ENCODE measurements at places on chromosomes 7 and 10.

- no peak for DNase-seq
Measured at GRCh38 chr10:59125666-59126065, 50.8 kb upstream of the PHYHIPL start.

DNA sequence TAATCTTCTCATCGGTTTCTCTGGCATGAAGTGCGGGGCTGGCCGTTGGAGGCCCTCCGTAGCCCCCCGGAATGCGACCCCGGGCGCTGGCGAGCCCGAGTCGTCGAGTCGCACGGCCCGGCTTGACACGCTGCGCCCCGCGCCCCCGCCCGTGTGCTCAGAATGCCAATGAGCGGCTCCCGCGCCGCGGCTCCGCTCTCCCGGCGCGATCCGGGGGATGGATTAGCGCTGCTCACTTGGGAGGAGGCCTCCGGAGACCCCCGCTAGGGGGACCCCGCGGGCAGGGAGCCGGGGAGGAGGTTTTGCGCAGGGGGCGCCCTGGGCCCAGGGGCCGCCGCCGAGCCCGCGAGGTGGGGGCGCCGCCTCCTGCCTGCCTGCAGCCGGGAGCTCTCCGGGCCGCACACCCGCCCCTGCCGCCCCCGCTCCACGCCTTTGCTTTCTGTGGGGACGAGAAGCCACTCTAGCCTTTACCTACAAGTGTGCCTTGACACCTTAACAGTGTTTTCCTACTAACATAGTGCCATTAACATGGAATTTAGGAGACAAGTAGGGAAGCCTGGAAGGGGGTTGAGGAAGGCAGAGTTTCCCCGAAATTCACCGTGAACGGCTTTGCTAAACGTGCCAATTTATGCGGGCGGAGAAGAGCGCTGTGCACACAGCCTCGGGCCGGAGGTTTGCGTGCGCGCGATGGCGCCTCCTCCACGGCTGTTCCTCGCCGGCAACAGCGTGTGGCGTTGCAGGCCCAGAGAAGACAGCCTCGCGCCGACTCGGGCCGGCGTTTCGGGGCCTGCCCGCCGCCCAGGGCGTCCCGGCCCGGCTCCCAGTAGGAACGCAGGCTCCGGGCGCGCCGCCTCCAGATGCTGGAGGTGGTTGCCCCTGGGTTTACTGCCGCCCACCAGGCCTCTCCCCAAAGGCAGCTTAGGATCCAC, 7.1 kb downstream of the SHH start:
- DNase-seq, result no peak

DNA sequence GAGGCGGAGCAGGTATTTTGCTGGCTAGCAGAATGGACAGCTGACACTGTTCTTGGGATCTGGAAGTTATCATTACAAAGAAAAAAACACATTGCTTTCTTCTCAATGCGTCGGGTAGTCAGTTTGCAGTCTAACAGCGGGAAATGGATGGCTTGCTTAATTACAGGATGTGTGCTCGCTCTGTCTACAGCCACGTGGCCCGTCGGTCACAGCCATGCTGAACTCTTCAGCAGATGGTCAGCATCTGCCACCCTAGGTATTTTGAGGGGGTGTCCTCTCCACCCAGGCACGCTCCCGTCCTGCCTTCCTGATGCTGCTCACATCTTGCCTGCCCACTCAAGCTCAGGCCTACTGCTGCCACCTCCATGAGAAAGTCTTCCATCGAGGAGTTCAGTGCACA, 20.4 kb upstream of the INMT start:
- DNase-seq, result no peak

- no peak for DNase-seq
Measured at GRCh38 chr10:6023661-6024333, 38.4 kb downstream of the IL2RA start.

DNA sequence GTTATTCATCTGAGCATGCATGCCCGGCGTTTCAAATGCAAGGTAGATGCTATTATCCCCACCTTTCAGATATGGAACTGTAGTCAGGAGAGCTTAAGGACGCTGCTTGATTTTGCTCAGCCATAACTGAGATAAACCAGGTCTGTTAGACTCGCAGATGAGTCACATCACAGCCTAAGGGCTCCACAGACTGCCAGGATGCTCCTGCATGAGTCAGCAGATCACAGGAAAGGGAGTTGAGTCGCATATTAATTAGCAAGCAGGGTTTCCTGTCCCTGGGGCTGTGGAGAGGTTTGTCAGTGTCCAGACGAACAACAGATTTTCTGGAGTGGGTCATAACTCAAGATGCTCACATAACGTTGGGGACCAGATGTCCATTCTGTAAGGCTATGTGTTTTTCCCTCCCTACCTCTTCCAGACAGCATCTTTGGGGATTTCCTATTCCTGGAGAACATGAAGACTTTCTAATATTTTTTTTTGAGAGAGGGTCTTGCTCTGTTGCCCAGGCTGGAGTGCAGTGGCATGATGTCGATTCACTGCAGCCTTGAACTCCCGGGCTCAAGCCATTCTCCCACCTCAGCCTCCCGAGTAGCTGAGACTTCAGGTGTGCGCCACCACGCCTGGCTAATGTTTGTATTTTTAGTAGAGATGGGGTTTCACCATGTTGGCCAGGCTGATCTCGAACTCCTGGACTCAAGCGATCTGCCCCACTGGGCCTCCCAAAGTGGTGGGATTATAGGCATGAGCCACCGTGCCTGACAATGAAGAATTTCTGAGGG, 36.7 kb downstream of the PFKFB3 start:
- DNase-seq, result peak; percentile 92

DNA sequence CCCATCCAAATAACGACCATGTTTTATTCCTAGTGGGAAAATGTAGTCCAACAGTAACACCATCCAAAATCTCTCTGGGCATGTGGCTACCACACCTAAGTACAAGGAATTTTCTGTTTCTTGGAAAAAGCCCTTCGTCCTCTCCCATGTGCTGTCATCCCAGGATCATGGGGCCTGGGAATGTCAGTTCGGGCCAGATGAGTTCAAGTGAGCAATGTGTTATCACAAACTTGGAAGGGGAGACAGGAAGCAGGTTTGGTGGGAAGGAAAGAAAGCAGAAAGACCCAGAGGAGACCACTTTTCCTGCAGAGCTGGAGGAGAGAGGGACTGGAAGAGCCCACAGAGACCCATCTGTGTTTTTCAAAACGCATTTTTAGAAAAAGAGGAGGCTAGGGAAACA, 110.8 kb downstream of the PLXNA4 start:
- DNase-seq, result no peak

DNA sequence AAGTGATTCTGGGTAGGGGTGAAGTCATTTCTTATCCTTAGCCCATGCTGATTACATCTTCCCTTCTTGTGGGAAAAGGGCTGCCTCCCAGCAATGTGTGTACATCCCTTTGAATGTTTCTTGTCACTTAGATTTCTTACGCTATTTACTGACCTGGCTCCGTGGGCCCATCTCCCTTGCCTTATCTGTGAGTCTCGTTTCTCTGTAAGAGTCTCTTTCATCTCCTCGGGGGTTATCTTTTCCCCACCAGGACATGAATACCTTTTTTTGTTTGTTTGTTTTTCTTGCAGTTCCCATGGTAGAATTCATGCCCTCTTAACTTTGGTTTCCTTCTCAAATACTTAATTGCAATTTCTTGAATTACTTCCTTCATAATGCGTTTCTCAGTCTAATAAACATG, 107.7 kb downstream of the BAMBI start:
- no peak for DNase-seq

DNA sequence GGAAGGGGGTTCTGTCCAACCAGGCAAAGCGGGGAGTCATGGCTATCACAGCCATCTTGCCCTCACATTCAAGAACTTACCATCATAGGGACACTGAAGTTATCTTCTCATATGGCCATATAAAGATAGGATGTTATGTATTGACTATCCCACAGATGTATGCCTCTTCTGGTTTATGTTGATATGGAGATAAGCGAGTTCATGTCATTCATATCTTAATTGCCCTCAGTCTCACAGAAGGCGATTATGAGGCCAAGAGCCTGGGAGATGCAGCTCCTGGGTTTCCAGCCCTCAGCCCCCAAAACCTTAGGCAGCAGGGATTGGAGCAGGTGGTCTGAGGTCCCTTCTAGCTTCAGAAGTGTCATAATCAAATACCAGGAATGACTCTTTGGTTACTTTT, 8.5 kb upstream of the ANKRD61 start:
- DNase-seq, result no peak

DNA sequence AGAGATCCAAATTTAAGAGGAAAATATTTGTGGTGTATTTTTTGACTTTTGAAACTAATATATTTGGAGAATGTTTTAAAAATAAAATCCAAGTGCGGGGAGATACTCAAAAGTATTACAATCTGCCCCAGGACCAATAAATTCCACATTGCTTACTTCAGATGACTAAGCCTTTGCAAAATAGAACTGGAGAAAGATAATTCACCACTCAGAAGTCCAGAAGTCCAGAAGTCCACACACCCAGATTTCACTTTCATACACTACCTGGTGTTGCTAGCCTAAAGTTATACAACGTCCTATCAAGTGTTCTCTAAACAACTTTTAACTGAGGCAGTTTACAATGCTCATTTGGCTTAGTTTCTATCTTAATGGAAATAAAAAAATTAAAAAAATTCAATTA, 487.0 kb upstream of the SEMA3D start:
- DNase-seq, result no peak

DNA sequence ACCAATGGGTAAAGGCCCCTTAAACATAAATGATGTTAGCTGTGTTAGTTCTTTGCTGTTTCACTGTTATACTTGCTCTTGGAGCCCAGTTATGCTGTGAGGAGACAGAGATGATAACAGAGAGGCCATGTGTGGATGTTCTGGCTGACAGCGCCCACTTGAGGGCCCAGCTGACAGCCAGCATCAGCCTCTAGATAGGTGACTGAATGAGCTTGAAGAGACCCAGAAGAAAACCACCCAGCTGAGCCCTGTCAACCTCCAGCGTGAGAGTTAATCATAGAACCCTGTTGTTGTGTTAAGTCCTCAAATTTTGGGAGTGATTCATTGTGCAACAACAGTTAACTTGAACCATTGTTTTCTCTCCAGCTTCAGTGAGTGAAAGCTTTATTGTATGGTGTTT, 91.7 kb downstream of the GLRX3 start:
- no peak for DNase-seq

GRCh38 chr7:129947049-129947448, 5.7 kb downstream of the UBE2H start:
- DNase-seq, result no peak

DNA sequence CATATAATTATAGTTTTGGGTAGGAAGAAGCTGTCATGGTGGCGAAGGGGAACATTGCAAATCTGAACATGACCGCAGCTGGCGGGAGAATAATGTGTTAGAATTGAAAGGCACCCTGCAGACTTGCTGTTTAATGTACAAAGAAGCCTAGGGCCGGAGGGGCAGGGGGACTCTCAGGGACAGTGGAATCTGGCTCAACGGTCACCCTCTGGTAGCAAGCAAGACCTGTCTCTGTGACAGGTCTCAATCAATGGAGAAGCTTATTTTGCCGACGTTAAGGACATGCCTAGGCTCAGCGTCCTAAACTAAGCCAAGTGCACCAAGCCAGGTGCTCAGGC, 177.3 kb downstream of the NSUN6 start:
- no peak for DNase-seq

DNA sequence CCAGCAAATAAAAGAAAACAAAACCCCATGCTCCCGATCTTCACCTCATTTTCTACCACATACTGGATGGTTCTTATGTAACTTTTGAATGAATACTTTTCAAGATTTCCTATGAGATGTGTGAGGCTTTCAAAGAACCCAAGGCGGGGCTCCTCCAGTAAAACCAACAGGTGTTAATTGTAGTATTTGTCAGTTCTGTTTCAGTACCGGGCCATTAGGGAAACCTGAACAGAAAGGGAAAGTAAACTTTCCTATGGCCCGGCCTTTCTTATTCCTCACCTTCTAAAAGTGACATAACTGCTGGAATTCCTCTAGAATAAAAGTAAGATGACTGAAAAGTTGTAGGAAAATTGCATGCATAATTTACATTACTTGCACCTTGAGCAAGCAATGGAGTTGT, 672.9 kb downstream of the MAGI2 start:
- DNase-seq, result no peak

- no peak for DNase-seq
Measured at GRCh38 chr10:69826094-69826493, 24.4 kb downstream of the COL13A1 start.

DNA sequence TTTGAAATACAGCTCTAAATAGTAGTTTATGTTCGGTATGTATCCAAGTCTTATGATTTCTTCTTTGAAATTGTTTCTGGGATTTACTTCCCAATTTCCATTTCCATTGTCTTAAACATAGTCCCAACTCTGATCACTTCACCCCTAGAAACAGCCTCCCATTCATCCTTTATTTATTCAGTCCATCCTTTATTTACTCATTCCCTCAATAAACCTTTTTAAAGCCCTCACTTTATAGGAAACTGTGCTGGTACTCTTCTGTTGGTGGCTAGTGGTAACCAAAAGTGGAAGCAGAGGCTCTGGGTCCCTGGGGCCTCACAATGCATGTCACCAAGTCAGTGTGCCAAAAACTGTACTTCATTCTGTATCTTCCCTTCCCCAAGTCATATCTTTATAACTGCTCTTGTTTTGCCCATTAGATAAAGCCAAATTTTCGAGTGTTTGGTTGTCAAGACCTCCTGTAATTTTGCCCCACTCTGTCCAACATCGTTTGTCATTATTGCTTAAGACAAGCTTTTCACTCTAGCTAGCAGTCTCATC, 3.9 kb upstream of the EPC1 start:
- no peak for DNase-seq

- DNase-seq, result no peak
Measured at GRCh38 chr10:121313119-121313875, 284.9 kb downstream of the FGFR2 start.

- DNase-seq, result no peak
Measured at GRCh38 chr10:100327007-100327717, 2.9 kb downstream of the PKD2L1 start.

GRCh38 chr7:130917669-130918128, 183.7 kb upstream of the KLF14 start:
- DNase-seq, result no peak

DNA sequence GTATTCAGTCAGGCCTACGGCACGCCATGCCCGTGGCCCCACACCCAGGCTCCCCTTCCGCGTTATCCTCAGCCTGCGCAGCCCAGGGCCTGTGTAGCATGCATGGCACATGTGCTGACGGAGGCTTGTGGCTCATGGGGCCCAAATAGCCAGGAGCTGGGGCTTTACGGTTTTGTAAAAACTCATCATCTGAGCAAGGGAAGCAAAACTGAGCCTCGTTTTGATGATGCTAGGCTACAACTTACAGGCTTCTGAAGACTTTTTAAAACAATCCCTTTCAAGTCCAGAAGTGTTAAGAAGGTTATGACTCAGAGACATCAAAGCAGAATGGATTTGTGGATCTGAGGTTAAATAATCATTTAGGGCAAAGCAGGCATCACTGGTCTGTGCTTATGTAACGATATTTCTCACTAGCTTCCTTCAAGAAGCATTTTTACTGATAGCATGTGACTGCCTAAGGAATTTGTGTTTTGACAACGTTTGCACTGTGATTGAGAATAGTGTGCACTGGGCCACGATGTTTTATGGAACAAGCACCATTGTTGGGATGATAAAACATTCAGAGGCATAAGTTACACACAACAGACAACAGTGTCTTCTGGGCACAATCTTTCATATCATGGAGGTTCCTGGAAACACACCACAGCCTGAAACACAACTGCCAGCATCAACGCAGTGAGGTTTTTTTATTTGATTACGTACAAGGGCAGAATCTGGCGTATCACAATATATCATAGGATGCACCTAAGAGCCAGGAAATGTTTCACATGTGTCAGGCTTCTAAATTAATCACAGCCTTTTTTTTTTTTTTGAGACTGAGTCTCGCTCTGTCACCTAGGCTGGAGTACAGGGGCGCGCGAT, 274.3 kb downstream of the CCDC3 start:
- no peak for DNase-seq
